ENCODE measurements at places on chromosomes 7 and 10.

GRCh38 chr10:62632071-62632809 lies 172.3 kb upstream of the ADO start:
- H3K36me3 ChIP-seq = no peaks in the 10 kb centered on the region
- H3K27ac ChIP-seq = peak overlapping the region; percentile 68
- peak; percentile 85 for DNase-seq
- H3K4me3 ChIP-seq = peak overlapping the region; percentile 2
- H3K27me3 ChIP-seq = no peaks in the 10 kb centered on the region

DNA sequence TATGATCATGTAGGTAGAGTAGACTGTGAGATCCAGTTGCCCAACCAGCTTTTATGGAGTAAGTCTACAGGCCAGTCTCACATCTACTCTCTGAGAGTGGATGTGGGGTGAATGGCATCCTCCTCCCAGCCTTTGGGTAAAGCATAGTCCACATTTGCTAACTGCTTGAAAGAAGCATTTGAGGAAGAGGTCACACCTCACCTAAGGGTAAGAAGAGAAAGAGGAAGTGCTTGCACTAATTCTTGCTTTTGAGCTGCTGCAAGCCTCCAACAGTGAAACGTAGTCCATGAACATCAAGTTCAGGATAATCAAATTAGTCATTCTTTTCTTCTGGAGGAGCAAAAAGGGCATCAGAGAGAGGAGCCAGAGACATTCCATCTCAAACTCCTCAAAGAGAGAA lies 93.9 kb upstream of the AGR3 start:
- no peak for DNase-seq
- no peak overlapping the region for H3K4me3 ChIP-seq
- H3K27me3 ChIP-seq = no peaks in the 10 kb centered on the region
- H3K4me1 ChIP-seq = no peaks in the 10 kb centered on the region
- no peaks in the 10 kb centered on the region for H3K36me3 ChIP-seq
- no peak overlapping the region for H3K27ac ChIP-seq

DNA sequence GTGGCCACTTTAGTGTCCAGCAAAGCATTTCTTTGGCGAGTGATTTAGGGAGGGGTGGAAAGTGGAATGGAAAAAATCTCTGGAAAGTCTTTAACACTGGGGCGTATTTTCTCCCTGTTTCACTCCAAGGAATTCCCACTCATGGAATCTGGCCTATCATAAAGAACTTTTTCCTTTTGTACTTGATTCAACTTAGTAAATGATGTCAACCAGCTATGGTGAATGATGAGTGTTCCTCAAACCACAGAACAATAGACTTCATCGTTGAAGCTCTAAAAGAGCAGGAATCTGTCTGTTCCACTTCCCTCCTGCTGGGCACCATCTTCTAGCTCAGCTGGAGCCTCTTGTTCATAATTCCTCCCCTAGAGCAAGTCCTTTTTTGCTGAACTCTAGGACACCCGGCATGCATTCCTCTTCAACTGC lies 66.5 kb downstream of the EPDR1 start:
- DNase-seq = no peak
- no peak overlapping the region for H3K27ac ChIP-seq
- H3K4me3 ChIP-seq = no peak overlapping the region
- H3K27me3 ChIP-seq = no peaks in the 10 kb centered on the region
- no peaks in the 10 kb centered on the region for H3K36me3 ChIP-seq

DNA sequence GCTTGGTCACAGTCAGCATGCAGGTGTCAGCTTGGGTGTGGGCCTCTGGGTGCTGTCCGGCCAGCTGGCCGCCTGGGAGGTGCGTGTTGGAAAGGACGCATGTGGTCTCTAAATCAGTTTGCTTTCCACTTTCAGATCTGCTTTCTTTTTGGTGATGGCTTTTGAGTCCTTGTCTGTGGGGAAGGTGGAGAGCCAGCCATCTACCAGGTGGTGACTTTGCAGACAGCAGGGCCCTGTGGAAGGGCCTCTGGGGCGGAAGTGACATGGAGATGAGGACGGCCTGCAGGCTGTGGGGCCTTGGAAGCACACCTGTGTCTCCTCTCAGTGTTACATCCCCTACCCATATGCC lies 59.4 kb downstream of the WDR37 start:
- H3K36me3 ChIP-seq = peaks cover 63% of the 10 kb centered on the region
- H3K27ac ChIP-seq = no peak overlapping the region
- H3K4me1 ChIP-seq = peaks cover 24% of the 10 kb centered on the region
- no peaks in the 10 kb centered on the region for H3K27me3 ChIP-seq
- H3K4me3 ChIP-seq = no peak overlapping the region
- no peak for DNase-seq

GRCh38 chr7:155466814-155467733 lies 9.1 kb downstream of the EN2 start:
- H3K4me1 ChIP-seq = no peaks in the 10 kb centered on the region
- no peak overlapping the region for H3K4me3 ChIP-seq
- peaks cover 76% of the 10 kb centered on the region for H3K27me3 ChIP-seq
- no peak overlapping the region for H3K27ac ChIP-seq
- no peaks in the 10 kb centered on the region for H3K36me3 ChIP-seq

- no peaks in the 10 kb centered on the region for H3K4me1 ChIP-seq
- H3K36me3 ChIP-seq = no peaks in the 10 kb centered on the region
- H3K27ac ChIP-seq = no peak overlapping the region
- DNase-seq = no peak
Measured at GRCh38 chr10:60384708-60385398, 4.8 kb downstream of the ANK3 start.

GRCh38 chr7:32301427-32301826 lies 188.8 kb downstream of the LSM5 start:
- peaks cover 6% of the 10 kb centered on the region for H3K27me3 ChIP-seq
- no peak overlapping the region for H3K27ac ChIP-seq
- no peak for DNase-seq
- no peaks in the 10 kb centered on the region for H3K36me3 ChIP-seq

DNA sequence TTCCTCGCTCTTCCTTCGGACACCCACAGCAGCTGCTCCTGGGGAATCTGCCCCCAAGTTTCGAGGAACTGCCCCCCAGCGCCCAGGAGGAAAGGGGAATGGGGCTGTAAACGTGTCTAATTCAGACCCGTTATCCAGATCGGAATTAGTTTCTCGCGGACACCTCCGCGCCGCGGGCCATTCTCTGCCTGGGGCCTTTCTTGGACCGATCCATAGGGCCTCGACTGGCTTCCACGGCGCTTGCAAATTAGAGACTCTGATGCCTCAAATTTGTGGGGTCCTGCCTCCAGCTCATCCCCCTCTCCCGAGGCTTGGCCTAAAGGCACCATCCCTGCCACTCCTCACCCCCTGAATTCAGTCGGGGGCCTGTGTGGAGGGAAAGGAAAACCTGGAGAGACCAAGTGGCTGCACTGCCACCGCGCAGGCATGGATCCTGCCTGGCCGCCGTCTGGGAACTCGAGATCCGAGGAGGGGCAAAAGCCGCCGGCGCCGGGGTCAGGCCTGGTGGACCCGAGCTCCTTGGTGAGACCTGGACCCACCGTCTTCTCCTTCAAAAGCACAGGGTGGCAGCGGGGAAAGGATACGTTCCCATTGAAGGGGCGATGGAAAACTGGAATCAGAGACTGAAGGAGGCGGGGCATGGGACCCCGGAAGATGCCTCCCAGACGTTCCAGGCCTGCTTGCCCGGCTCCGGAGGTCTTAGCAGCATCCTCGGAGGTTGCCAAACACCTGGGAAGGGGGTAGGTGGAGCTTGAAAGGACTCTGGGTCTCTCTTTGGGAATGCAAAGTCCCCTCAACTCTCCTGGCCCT lies 13.7 kb downstream of the LBX1 start:
- no peak for DNase-seq
- no peaks in the 10 kb centered on the region for H3K36me3 ChIP-seq
- H3K27ac ChIP-seq = no peak overlapping the region
- peaks cover 74% of the 10 kb centered on the region for H3K27me3 ChIP-seq
- no peak overlapping the region for H3K4me3 ChIP-seq

DNA sequence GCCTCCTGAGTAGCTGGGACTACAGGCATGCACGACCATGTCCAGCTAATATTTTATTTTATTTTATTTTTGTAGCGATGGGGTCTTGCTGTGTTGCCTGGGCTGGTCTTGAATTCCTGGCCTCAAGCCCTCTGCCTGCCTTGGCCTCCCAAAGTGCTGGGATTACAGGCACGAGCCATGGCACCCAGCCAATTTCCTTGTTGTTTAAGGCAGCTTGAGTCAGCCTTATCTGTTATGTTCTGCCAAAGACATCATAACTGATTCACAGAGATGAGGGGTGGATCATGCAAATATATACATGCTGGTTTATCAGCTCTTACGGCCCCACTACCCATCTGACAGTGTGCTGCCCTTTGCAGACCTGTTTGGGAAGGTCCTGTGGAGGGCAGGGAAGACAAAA lies 826.7 kb downstream of the TYW1 start:
- no peaks in the 10 kb centered on the region for H3K36me3 ChIP-seq
- no peaks in the 10 kb centered on the region for H3K4me1 ChIP-seq
- no peak overlapping the region for H3K27ac ChIP-seq
- no peak for DNase-seq
- no peaks in the 10 kb centered on the region for H3K27me3 ChIP-seq

- no peak for DNase-seq
- peaks cover 12% of the 10 kb centered on the region for H3K4me1 ChIP-seq
- peaks cover 6% of the 10 kb centered on the region for H3K36me3 ChIP-seq
- no peaks in the 10 kb centered on the region for H3K27me3 ChIP-seq
Measured at GRCh38 chr10:21724020-21724589, 190.1 kb downstream of the MLLT10 start.
